ENCODE measurements at places on chromosomes 2 and 18.

- no peak for DNase-seq
These were observed 49.7 kb downstream of the PDCL3 start for GRCh38 chr2:100612388-100613000.

GRCh38 chr2:185006481-185006880 lies 408.2 kb downstream of the ZNF804A start:
- DNase-seq = no peak

DNA sequence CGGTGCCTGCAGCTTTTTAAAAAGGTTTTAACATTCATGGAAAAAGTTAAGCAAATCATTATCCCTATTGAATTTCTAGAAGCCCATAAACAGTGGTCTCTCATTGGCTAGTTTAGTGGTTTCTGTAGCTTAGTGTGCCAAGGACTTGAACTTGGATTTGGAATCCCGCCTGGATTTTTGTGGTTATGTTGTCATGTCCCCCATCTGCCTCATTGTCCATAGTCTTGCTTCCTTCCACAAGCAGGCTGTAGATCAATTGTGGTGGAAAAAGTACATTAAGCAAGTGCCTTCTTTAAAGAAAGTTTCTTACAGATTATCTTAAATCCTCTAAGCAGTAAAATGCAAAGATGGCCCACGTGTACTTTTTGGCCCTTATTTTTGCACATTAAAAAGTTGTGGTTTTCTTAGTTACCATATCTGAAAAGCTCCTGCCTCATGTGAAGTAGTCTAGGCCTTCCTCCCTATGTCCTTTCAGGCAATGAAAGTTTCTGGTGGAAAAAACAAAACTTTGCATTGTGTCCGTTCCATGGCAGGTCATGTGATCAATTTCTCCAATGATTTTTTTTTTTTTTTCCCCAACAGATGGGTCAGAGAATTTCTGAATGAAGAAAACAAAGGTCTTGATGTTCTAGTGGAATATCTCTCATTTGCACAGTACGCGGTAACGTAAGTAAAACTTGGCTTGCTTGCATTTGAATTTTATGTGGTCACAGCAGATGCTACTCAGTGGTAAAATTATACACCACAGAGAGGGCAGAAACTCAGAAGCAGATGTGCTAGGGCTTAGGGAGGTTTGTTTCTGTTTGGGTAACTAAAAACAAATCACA lies 158.9 kb downstream of the PRPF40A start:
- DNase-seq = peak; percentile 81

DNA sequence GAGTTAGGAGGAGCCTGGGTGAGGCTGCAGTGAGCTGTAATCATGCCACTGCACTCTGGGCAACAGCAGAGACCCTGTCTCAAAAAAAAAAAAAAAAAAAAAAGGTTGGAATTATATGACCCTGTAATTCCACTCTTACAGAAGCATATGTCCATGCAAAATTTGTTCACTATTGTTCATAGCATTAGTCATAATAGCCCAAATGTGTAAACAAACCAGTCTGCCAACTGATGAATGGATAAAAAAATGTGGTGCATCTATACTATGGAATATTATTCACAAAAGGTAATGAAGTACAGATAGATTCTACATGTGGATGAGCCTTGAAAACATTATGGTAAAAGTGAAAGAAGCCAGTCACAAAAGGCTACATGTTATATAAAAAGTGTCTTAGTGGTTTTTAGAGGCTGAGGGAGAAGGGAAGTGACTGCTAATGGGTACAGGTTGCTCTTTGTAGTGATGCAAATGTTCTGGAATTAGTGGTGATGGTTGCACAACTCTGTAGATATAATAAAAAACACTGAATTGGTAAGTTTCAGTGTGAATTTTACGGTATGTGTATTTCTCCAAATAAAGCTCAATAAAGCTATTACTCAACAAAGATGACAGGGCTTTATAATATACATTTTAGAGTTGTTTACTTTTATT lies 9.4 kb downstream of the COA5 start:
- no peak for DNase-seq

DNA sequence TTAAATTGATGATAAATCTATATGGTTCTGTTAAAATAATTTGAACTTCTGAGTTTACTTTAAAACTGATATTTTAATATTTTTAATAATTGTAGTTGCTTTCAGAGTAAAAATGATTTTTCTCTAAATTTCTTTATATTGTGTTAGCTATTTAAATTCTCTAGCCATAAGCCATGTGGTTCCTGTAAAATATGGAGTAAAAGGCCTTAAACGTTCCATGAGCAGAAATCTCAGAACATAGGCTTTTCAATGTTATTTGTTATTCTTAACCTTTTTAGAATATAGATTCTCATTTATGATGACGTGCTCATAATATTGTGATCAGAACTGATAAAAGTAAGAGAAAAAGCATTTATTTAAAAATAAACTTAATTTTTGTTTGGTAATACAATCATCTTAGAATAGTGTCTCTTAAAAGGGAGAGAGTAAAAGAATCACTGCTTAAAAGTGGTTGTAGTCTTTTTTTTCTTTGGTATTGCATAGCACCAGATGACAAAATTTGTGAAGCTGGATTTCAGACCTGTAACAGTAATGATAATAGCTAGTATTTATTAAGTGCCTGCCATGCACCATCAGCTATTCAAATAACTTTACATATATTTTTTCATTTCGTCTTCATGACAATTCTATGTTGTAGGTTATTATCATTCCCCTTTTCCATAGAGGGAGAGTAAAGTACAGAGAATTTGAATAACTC lies 2.7 kb downstream of the BMPR2 start:
- DNase-seq = no peak

GRCh38 chr2:68279691-68280090 lies 27.4 kb upstream of the PPP3R1 start:
- DNase-seq = no peak

DNA sequence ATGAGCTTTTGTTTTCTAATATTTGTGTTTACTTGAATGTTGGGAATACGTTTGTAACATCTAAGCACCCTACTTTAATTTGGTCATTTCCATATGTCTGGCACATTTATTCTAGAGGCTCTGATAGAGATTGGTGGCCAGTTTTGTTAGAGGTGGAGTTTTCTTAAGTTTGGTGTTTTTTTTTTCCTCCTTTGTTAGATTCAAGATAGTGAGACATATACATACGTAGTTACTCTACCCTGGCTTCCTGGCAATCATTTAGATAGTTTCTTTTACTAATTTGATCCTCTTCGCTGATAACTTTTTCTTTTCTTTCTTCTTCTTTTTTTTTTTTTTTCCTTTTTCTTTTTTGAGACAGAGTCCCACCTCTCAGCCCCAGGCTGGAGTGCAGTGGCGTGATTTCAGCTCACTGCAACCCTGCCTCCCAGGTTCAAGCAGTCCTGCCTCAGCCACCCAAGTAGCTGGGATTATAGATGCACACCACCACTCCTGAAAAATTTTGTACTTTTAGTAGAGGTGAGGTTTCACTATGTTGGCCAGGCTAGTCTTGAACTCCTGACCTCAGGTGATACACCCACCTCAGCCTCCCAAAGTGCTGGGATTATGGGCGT lies 26.6 kb downstream of the SMCHD1 start:
- no peak for DNase-seq

GRCh38 chr2:218273908-218274249 lies 3.6 kb downstream of the PNKD start:
- no peak for DNase-seq

Data from BJ (cell line).